ENCODE measurements at places on chromosomes 12 and 14.

DNA sequence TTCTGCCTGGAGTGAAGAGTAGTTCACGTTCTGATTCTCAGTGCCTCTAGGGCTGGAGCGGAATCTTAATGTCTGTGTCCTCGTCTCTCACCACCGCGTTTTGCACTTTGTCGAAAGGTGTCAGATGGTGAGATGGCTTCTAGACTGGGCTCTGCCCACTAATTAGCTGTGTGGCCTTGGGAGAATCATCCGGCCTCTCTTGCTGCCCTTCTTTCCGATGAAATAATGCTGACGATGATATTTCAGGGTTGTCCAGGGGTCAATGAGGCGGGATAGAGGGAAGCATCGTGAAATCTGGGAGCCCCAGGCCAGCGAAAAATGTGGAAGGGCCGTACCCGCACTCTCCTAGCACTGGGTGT, 811 bp upstream of the GALNT16 start:
- DNase-seq = no peak

GRCh38 chr14:24408764-24409163, 10.0 kb downstream of the NYNRIN start:
- DNase-seq = no peak

DNA sequence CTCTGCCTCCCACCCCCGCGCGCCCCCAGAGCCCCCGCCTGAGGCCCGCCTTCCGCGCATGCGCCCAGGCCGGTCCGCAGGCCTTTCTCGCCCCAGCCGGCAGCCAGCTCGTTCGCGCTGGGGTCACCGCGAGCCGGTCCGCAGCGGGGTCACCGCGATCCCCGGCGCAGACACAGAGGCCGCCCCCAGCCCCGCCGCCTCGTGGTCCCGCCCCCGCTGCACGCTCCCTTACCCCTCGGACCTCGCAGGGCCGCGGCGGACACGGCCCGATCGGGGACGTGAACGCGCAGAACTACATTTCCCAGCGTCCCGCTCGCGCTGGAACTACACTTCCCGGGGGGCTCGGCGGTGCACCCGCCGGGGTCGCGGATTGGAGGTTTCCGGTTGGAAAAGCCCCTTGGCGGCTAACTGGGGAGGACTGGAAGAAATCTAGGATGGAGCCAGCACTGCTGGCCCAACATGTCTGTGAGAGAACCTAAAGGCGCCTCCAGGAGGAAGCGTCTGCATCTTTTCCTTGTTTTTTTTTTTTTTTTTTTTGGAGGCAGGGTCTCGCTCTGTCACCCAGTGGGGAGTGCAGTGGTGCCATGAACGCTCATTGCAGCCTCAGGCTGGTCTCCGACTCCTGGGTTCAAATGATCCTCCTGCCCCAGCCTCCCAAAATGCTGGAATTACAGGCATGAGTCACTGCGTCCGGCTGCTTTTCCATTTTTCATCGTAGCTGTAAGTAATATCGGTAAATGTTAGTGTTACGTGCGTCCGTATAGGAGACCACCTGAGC, at the start of gene ZNF605:
Gene ZNF605 (minus strand): TSS at position 296 of the 778 bp plus-strand sequence. CDS start 10,671 bp downstream, outside the sequence.
- DNase-seq = peak; percentile 90

- DNase-seq = no peak
Measured at GRCh38 chr14:100239211-100239839, 381 bp downstream of the YY1 start.

GRCh38 chr12:89678225-89678624, 30.4 kb downstream of the ATP2B1 start:
- DNase-seq = no peak

DNA sequence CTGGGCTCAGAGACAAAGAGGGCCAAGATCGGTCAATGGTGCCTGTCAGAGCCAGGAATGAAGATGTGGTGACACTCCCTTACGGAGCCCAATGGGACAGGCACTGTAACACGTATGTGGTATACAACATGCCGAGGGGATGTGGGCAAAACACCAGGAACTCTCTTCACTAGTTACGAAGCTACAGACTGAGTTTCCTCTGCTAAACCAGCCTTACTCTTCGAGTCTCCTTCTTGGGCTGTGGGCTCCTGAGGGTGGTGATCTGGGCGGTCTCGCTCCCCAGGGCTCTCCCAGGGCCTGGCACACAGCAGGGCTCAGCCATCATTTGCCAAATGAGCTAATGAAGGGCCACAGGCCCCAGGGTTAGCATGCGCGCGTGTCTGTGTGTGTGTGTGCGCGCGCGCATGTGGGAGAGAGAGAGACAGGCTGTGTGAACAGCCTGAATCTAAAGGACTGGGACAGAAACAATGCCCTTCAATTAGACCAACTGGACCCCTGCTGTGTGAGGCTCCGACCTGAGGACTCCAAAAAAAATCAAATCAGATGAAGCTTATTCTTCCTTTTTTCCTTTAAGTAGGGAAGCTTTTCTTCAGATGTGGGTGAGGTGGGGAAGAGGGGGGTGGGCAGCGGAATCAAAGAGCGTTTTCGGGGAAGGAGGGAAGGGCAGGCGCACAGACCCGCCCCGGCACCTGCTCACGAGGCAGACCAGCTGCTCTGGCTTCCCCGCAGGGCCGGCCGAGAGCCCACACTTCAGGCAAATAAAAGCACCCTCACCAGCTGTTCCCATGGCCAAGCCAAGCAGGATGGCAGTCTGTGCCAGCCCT, 42.5 kb downstream of the CCDC88C start:
- no peak for DNase-seq

- DNase-seq = peak; percentile 73
Measured at GRCh38 chr12:21656905-21657325, 727 bp downstream of the LDHB start.

DNA sequence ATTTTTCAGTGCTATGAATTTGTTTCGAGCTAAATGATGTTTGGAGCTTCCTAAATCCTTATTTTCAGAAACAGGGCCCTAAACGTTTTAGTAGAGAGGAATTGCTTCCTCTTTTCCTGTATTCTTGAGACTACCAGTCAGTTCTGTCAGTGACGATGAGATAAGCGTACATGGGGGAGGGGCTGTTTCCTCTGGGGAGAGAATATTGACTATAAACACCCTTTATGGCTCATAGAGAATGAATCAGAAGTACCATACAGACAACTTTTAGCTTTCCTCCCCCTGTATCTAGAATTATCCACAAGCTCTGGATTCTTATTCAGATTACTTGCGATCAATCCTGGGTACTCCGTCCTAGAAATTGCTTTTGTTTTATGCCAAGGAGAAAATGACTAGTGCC, 5.1 kb downstream of the TBK1 start:
- DNase-seq = no peak

GRCh38 chr12:49019443-49020324, 1.1 kb upstream of the PRKAG1 start:
- DNase-seq = no peak

DNA sequence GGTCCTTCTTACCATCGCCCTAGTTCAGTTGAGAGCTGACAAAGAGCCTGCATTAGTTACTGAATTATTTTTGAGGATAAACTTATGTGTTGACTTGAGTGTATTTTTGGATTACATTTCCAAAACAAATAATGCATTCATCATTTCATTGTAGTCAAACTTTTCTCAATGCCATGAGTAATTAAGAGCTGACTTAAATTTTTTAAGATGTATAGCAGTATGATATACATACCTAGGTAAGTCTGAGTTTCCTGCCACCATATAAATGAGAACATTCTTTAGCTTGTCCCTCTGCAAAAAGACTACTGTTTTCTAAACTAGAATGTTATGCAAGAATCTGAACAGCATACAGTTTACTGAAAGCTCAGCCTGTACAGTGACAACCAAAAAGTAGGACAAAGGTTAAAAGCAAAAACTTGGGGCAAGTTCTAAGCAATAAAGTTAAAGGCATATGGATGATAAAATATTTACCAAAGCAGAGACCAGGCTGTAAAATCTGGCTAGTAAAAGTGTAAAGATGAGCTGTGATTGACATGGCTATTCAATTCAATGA, 82.1 kb upstream of the FERMT2 start:
- DNase-seq = no peak

GRCh38 chr14:87080146-87080545, 912.8 kb downstream of the GALC start:
- no peak for DNase-seq

All from substantia nigra (tissue), 51 donors.